Kidney (tissue), 22 donors: ENCODE measurements at places on chromosomes 5 and 9.
A peak's percentile ranks its signal among the peaks of the same experiment; 100 is the strongest.

- DNase-seq, result no peak
These were observed 356.0 kb upstream of the IRX4 start for GRCh38 chr5:2238732-2239131.

DNA sequence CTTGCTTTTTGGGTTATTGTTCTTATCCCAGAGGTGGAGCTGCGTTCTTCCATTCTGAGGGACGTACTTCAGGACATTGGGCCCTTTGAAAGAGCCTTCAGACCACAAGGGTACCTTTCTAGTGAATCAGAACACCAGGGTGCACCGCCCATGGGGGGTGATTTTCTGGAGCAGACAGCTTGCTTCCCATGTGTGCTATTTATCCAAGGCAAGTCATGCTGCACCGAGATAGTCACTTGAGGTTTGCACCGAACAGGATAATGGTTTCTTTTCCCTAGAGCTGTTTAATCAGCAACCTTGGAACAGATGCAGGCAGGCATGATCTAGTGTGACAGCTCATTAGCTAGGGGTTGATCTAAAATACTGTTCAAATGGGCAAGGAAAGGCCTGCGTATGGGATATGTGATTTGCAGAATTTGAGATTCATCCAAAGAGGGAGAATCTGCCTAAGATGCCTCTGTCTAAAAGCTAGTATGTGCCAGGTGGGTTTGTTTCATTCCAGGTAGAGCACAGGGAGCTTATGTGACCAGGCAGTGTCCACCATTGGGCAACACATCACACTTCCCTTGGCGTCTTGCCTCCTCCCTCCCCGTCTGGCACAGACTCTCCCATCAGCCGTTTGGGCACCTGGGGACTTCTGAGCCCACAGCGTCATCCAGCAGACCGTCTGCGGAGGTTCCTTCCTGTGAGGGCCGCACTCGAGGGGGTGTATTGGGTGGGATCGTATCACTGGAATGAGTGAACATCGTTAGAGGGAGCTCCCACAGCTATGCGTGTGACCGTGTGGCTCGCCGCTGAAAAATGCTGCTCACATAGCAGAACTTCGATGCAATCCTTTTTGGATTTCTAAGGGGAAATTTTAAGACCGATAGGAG is 23.0 kb downstream of the ABL1 start:
- no peak for DNase-seq

- peak; percentile 68 for DNase-seq
These were observed 118.7 kb upstream of the CCDC112 start for GRCh38 chr5:115415143-115415491.

- no peak for DNase-seq
These were observed 513 bp upstream of the RNF180 start for GRCh38 chr5:64165160-64165499.

- DNase-seq, result no peak
These were observed 617.2 kb downstream of the NR2F1-AS1 start for GRCh38 chr5:92963800-92964199.

- DNase-seq, result no peak
These were observed 52.9 kb downstream of the MACROH2A1 start for GRCh38 chr5:135345956-135346731.

DNA sequence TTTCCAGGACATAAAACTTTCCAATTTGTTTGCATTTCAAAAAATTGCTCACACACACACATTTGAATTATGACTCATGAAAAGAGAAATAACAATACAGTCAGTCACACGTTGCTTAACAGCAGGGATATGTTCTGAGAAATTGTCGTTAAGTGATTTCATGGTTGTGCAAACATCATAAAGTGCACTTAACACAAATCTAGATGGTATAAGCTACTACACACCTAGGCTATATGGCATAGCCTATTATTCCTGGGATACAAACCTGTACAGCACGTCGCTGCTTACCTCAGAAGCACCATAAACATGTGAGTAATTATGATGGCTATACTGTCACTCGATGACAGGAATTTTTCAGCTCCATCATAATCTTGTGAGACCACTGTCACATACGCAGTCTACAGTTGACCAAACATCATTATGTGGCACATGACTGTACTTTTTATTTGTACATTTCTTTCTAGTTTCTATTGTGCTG is 378.2 kb downstream of the ACTL7B start:
- DNase-seq, result no peak

DNA sequence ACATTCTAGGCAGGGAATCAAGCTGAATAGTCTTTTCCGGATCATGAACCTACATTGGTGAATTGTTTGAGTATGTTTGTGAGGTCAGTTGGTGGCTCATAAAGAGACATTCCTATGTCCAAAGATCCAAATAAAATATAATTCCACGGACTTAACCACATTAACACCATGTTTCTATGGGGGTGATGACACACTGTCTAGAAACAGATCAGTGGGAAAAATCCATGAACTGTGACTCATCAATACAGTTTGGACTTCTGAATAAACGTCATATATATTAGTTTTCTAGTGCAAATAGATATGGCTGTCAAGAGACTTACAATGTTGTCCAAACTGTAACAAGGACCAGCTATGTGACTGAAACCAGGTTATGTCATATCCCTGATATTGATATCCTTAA is 509.9 kb upstream of the TYRP1 start:
- no peak for DNase-seq

DNA sequence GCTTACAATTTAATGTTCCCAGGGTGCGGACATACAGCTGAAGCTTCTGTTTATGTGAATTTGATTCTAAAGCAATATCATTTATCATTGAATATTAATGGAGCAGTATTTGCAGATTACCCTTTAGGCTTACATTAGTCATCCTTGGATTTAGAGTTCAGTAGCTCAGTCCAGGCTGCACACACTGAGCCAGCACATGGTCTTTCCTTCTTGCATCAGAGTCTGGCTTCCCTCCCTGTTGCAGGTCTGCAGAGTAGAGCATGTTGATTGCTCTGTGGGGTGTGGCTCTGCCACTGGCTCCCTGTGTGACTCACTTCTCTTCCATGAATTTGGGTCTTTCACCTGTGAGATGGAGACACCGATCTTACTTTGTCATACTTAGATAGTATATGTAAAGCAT is 36.8 kb downstream of the NSG2 start:
- no peak for DNase-seq

- DNase-seq, result no peak
These were observed 8.1 kb downstream of the ADAMTS2 start for GRCh38 chr5:179336871-179337795.

DNA sequence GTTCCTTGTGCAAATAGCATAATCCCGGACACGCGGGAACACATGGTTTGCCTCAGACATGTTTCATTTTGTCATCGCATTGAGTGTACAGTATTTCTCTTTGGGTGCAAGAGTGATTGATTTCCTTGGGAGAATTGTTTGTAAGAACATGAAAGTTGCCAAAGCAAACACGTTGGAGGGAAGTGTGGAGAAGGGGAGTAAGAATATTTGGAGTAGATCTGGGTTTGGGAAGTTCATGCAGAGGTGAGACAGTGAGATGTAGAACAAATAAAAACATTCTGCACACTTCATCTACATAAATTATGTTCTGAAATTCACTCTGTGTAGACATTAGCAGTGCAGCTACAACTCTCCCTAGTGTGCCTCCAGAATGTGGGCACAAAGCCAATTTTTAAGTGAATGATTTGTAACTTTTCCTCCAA is 24.0 kb downstream of the FOXD1 start:
- DNase-seq, result no peak

DNA sequence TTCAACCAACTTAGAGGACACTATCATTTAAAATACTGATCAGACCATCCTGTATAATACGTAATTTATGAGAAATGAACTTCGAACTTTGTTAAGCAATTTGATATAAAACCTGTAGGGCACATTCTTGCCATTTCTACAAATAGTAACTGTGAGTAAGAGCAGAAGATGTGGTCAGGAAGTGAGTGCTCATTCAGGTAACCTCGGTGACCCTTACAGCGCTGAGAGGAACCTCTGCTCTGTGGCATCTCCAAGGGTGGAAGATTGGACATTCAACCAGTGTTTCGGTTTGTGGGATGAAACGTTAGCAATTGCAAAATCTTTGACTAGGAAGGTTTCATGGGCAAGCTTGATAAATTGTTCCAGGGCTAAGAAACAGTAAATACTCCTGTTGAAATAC is 194.8 kb upstream of the IRX2 start:
- no peak for DNase-seq

DNA sequence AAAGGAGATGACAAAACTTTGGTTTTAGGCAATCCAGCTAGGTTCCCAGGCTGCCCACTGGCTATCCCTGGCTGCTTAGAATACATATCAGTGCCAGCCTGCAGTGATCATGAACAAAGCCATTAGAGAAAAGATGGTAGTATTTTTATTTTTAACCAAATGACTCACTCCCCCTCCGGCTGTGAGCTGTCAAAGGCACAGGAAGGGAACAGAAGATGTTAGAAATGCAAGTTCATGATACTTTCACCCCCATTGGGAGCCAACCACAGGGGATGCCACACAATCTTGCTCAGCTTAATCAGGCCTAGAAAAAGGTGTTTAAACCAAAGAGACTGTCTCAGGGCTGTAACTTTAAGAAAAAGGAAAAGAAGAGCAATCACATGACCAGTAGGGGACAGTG is 70.3 kb upstream of the ASTN2 start:
- DNase-seq, result no peak

DNA sequence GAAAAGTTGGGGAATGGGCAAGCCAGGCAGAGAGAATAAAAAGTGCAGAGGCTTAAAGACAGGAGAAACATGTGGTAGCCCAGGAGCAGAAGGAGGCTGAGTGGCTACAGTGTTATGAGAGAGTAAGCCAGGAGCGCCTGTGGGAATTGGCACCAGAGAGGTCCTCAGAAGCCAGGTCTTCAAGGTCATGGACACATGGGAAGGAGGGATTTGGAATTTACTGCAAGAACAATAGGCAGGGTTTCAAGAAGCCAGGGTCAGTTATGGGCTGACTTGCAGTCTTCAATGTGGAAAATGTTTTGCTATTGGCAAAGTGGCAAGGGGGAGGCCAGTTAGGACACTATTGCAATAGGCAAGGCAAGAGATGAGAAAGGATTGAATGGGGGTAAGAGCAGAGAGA is 29.3 kb downstream of the ERAP1 start:
- DNase-seq, result no peak

GRCh38 chr5:179437341-179438001 is 92.2 kb upstream of the ADAMTS2 start:
- no peak for DNase-seq

- no peak for DNase-seq
These were observed 218.3 kb downstream of the FBXO4 start for GRCh38 chr5:42143361-42143760.

GRCh38 chr5:78287833-78288232 is 6.7 kb downstream of the AP3B1 start:
- DNase-seq, result no peak

DNA sequence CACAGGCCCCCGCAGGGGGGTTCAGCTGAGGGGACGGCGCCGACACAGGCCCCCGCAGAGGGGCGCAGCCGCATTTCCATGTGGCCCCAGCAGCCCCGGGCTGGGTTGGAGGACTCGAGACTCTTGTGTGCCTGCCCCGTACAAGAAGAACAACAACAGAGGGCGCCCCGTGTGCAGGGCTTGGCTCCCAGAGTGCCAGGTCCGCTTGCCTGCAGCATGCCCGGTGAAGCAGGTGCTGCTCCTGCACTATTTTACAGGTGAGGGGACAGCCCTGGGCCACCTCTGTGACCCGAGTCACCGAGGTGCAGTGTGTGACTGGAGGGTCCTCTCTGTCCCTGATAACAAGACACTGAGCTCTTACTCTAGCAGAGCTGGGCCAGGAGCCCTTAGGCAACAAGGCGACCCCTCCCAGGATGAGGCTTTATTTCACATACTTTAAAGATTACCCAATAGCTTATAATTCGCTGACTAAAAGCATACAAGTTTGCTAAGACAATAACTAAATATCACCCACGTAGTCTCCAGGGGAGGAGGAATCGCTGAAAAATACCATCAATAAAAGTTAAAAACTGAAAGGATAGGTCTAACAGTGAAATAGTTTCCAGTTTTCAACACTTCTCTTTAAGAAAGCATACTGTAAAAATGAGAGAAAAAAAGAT is 41.7 kb upstream of the SLC9A3 start:
- DNase-seq, result no peak
